ENCODE measurements at places on chromosomes 2 and 18.

GRCh38 chr2:63844616-63845015, 2.9 kb downstream of the UGP2 start:
- DNase-seq: no peak

DNA sequence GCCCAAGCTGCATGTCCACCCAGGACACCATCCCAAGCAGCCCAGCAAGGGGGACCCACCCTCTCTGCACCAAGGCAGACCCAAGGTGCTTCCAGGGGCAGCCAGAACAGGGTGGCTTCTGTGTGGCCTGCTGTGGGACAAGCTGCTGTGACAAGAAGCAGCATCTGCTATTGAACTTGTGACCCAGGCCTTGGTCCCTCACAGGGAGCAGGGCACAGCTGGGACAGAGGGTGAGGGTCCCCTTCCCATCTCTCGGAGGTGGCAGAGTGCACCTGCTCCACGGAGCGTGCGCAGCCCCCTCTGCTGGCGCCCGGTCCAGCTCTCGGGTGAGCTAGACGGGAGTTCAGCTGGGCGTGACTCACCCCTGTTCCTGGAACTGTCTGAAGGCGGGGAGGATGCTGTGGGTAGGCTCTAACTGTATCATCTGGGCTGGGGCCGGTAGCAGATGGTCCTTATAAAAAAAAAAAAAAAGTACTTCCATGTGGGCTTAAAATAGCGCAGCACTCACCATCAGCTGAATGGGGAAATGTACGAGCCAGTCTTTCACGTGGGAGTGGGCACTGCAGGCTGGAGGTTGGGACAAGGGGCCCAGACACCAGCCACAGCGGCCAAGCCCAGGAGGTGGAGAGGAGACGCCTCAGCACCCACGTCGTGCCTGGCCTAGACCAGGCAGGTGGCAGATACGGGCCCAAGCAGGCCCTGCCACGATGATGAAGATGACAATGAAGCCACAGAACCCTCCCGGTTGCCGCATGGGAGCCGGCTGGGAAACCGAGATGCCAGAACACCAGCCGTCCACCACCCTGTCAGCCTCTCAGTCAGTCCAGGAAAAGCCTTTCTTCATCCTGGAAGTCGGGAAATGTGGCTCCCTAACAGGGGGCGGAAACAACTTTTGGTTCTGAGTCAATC, 136.8 kb upstream of the ID2 start:
- DNase-seq: no peak

GRCh38 chr2:239944694-239945551, 80.2 kb downstream of the NDUFA10 start:
- no peak for DNase-seq

DNA sequence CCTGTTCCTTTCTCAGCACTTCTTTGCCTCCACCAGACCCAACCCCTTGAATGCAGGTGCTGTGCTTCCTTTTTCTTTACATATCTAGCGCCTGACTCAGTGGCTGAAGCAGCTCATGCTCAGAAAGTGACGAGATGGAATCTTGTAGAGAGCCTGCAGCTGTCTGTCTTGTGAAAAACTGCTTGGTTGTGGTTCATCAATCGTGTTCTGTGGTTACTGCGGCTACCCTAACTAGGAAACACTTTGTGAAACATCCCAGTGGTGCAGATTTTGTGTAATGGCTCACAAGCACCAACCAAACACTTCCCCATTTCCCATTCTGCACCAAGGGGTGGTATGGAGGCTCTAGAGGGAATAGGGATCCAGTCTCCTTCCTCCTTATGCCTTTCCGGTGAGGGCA, 307.2 kb upstream of the MMADHC start:
- no peak for DNase-seq

DNA sequence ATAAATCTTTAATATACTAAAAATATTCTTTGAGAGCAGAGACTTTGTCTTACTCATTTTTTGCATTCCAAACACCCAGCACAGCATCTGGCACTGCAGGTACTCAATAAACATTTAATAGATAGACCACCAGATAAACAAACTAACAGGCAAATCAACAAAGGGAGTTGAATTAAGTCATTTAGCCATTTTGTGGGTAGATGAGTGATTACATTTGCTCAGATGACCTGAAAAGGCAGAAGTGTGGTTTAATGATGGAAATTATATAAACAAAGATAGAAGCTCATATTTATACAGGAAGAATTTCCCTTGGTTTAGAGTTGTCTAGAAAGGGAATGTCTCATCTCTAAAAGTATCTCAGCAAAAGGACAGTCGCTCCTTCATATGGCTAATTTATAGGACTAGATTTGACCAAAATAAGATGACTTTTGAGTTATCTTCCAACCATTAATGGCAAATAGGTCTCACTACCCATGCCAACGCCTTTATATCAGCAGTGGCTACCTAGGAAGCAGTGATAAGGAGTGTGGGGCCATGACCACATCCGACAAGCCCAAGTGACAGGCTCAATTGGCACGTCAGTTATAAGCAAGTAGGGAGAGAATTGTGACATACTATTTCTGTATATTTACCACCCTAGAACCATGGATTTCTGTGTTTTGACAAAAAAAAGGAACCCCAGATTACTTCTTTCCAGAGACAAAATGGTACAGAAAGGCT, 173.5 kb downstream of the ATAD2B start:
- DNase-seq: no peak
